NCI-H460 (cell line): ENCODE measurements at places on chromosomes 1 and 21.
A peak's percentile ranks its signal among the peaks of the same experiment; 100 is the strongest.

GRCh38 chr1:223208164-223209076 is 65.4 kb upstream of the TLR5 start:
- DNase-seq = no peak

DNA sequence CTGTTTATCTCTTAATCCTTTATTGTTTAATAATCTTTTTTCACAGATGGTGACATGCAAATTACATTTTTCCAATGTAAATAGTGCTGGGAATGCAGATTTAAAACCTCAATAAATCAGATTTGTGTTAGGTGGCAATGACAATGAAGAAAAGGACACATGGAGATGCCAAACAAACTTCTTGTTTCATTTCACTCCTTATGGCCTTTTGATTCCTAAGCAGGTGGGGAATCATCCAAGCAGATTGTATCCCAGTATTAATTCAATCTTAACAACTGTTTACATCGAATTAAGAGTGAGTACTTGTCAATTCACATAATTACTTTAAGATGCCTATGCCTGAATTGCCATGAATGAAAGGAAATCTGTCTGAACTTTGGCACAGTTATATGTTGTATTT is 98.9 kb upstream of the RGS18 start:
- DNase-seq = no peak

GRCh38 chr1:43831851-43832250 is 101.8 kb upstream of the ARTN start:
- no peak for DNase-seq

- DNase-seq = peak; percentile 63
These were observed 36.4 kb downstream of the RXRG start for GRCh38 chr1:165408518-165408917.

DNA sequence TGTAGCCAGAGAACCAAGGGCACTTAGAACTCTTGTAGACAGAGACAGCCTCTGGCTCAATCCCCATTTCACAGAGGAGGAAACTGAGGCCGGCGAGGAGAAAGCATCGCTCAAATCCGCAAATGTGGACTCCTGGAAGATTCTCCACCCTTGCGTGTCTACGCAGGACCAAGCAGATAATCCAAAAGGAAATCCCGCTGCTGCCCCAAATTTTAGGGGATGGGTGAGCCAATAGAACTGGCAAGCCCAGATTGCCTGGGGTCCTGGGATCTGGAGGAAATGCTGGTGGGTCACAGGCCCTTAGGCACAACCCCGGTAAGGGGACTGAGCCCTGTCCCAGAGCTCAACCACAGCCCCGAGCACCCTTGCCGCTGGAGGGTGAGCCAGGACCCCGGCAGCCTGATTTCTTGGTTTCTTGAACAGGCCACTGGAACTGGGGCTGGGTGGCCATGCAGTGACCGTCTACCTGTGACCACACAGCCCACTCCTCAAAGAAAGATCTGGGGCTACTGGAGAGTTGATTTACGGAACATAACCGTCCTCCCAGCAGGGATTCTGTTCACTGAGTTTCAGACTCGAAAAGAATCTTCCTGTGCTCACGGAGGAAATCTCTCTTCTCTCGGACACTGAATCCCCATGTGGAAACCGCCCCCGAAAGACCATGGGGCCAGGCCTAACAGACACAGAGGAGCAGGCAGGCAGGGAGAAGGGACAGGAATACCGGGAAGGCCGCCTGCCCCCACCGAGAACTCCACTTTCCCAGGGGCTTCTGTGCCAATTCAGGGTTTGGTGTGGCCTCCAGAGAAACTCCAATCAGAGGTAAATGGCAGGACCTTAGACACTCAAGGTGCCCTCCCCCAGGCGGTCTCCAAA is 238.4 kb downstream of the NPHP4 start:
- DNase-seq = no peak

GRCh38 chr1:5910666-5911065 is 81.6 kb downstream of the NPHP4 start:
- no peak for DNase-seq

GRCh38 chr1:17668624-17669175 is 86.4 kb upstream of the ACTL8 start:
- DNase-seq = no peak
